ENCODE measurements at places on chromosomes 13 and 19. TPM values are rescaled to one million over a fixed set of nuclear protein-coding genes. Genes with fewer than 3 reads are reported as not detected.
A peak's percentile ranks its signal among the peaks of the same experiment; 100 is the strongest.

Gene PEPD
- 82.8 TPM for total RNA-seq

Gene METTL21C
- total RNA-seq, result not detected

Gene ZNF708
- total RNA-seq, result 9.7 TPM

Gene MCEMP1
- not detected for total RNA-seq

Gene ZIK1
- total RNA-seq, result 11.2 TPM

Gene C3
- total RNA-seq, result 5.0 TPM

Gene CLDN10
- not detected for total RNA-seq

Gene POU4F1
- not detected for total RNA-seq

Gene GJB2
- 0.29 TPM for total RNA-seq

- peak; percentile 62 for DNase-seq
- H3K36me3 ChIP-seq, result no peaks in the 10 kb centered on the region
- H3K27me3 ChIP-seq, result peaks cover 4% of the 10 kb centered on the region
- H3K4me1 ChIP-seq, result peaks cover 6% of the 10 kb centered on the region
These were observed 29.2 kb upstream of the RGCC start for GRCh38 chr13:41428155-41428554.

- no peak overlapping the region for H3K27ac ChIP-seq
- peaks cover 3% of the 10 kb centered on the region for H3K36me3 ChIP-seq
- H3K27me3 ChIP-seq, result no peaks in the 10 kb centered on the region
These were observed 11.9 kb downstream of the EFNB2 start for GRCh38 chr13:106523576-106523975.

DNA sequence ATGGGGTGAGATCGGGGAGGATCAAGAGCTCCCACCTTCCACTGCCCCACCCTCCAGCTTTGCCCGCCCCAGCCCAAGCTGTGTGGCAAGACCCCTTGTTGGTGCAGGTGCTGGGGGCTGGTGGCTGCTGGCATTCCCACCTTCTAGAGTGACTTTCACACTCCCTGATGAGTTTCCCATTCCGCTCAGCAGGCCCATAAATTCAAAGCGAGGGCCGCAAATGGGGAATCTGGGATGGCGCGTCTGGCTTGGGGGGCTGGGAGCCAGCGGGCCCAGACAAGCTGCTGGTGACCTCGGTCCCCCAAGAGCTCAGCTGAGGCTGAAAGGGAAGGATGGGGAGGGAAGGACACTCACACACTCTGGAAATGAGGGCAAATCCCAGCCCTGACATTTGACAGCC is 110.3 kb downstream of the GADD45B start:
- no peak overlapping the region for H3K4me3 ChIP-seq
- no peak for DNase-seq
- peaks cover 12% of the 10 kb centered on the region for H3K4me1 ChIP-seq
- H3K36me3 ChIP-seq, result no peaks in the 10 kb centered on the region
- H3K27ac ChIP-seq, result no peak overlapping the region

DNA sequence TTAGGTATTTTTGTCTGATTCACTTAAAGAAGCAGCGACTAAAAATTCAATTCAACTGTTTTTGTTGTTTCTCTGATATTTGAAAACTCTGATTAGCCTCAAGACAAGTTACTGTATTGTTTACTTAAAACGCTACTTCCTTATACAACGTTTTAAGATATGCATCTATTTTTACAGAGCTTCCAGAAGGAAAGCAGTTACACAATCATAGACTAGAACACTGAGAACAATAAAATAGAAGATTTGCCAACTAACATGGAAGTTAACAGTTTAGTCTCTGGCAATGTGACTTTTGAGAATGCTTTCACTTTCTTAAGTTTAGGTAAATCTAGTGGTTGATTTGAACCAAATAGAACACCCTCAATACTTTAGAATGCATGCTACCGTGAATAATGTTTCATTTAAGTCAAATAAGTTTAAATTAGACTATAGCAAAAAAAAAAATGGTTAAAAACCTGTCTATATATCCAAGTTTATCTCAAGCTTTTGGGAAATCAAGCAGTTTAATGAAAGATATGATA is 614.8 kb downstream of the DACH1 start:
- no peaks in the 10 kb centered on the region for H3K27me3 ChIP-seq
- no peaks in the 10 kb centered on the region for H3K36me3 ChIP-seq
- no peaks in the 10 kb centered on the region for H3K4me1 ChIP-seq
- DNase-seq, result no peak

GRCh38 chr19:31803835-31804446 is 454.7 kb upstream of the TSHZ3 start:
- H3K36me3 ChIP-seq, result no peaks in the 10 kb centered on the region
- no peak for DNase-seq
- H3K4me1 ChIP-seq, result no peaks in the 10 kb centered on the region
- no peak overlapping the region for H3K27ac ChIP-seq

DNA sequence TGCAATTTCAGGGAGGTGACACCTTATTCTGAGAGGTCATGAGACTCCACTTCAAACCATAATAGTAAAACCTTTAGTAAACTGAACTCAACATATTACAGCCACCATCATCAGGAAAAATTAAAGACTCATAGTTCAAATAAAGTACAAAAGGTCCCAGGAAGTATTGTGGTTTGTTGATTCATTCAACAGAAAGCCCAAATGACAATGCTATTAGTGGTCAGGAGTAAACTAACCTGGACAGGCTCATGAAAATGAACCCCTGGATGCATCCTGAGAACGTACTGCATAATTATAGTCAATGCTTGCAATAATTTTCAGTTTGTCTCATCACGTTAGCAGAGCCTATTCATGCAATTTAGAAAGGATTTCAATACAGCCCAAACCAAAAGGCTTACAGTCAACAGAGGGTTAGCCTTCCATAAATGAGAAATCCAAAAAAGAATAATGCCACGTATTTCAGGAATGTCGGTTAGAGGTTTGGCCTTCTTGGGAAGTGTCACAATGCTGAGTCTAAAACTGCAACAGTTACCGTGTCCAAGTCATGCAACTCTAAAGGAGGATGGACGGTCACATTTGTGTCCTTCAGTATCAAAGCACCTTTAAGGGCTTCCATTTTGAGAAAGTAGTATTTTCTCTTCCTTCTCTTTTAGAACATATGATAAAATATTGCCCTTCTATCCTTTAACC is 280.8 kb downstream of the ABCC4 start:
- no peaks in the 10 kb centered on the region for H3K36me3 ChIP-seq
- H3K4me1 ChIP-seq, result peaks cover 8% of the 10 kb centered on the region
- no peak overlapping the region for H3K27ac ChIP-seq
- DNase-seq, result no peak
- no peak overlapping the region for H3K4me3 ChIP-seq
- no peaks in the 10 kb centered on the region for H3K27me3 ChIP-seq

DNA sequence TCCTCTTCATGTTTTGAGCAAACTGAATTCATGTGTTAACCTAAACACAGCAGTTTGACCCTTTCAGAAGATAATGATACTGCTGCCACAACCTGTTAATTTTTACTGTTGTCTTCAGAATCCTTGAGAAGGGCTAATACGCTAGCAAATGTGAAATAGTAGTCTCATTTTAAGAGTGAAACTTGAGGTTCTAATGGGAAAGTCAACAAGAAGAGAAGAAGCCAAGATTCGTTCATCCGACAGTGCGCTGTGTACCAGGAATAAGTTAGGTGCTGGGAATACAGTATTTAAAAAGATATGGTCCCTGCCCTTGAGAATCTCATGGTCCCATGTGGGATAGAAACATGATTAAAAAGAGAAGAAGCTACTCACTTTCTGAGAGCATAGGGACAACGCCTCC is 134.4 kb downstream of the KL start:
- H3K4me3 ChIP-seq, result no peak overlapping the region
- H3K4me1 ChIP-seq, result peaks cover 23% of the 10 kb centered on the region
- no peak for DNase-seq
- peak overlapping the region; percentile 38 for H3K27ac ChIP-seq
- H3K36me3 ChIP-seq, result peaks cover 20% of the 10 kb centered on the region

DNA sequence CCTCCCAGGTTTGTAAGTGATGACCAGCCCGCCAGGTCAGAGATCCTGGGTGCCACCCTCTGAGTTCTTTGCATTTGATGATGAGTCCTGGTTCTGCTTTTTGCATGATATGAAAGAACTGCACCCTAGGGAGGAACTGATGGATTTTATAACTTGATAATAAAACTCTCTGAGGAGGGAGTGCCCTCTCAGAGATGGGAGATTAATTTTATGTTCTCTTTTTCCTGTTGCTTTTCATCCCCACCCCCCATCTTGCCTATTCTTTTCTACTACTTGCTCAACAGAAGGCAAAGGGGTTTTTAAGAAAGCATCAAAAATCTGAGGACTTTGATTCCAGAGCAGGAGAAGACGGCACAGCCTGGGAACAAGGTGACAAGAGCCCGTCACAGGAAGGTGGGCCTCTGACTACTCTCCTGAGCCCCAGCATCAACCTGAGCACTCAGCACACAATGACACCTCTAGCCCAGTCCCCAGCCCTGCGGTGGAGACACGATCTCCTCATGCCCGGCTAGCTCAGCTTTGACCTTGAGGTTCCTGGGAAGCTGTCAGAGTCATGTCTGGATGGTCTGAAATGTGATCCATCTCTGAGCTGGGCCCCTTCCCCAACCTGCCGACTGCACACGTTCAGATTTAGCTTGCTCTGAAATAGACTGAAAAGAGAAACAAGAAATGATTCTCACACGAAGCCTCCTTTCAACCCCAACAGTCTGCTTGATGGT is 69.1 kb downstream of the SIAH3 start:
- no peaks in the 10 kb centered on the region for H3K4me1 ChIP-seq
- H3K36me3 ChIP-seq, result no peaks in the 10 kb centered on the region
- no peak overlapping the region for H3K27ac ChIP-seq
- H3K4me3 ChIP-seq, result no peak overlapping the region

DNA sequence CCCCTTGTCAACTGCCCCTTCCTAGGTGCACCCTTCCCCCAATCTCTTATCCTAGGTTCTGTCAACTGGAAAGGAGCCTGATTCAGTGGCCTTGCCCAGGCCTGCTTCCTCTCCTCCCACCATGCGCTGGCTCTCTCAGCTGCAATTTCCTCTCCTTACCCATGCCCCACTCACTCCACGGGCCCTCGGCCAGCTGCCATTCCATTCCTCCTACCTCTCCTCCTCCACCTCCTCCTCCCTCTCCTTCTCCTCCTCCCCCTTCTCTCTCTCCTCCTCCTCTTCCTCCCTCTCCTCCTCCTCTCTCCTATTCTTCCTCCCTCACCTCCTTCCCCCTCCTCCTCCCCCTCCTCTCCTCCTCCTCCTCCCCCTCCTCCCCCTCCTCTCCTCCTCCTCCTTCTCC is 9.6 kb upstream of the TIMM44 start:
- peak; percentile 85 for DNase-seq
- H3K4me1 ChIP-seq, result peaks cover 3% of the 10 kb centered on the region
- no peak overlapping the region for H3K27ac ChIP-seq
- no peaks in the 10 kb centered on the region for H3K27me3 ChIP-seq

DNA sequence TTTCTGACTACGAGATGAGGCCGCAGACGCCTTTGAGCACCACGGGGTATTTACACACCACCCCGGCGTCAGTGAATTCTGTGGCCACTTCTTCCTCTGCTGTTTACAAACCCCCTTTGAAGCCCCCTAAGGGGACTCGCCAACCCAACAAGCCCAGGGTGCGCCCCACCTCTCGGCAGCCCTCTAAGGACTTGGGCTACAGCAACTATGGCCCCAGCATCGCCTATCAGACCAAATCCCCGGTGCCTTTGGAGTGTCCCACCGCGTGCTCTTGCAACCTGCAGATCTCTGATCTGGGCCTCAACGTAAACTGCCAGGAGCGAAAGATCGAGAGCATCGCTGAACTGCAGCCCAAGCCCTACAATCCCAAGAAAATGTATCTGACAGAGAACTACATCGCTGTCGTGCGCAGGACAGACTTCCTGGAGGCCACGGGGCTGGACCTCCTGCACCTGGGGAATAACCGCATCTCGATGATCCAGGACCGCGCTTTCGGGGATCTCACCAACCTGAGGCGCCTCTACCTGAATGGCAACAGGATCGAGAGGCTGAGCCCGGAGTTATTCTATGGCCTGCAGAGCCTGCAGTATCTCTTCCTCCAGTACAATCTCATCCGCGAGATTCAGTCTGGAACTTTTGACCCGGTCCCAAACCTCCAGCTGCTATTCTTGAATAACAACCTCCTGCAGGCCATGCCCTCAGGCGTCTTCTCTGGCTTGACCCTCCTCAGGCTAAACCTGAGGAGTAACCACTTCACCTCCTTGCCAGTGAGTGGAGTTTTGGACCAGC is 5.3 kb downstream of the SLITRK5 start:
- peaks cover 15% of the 10 kb centered on the region for H3K27me3 ChIP-seq
- no peaks in the 10 kb centered on the region for H3K36me3 ChIP-seq
- H3K27ac ChIP-seq, result no peak overlapping the region
- H3K4me3 ChIP-seq, result no peak overlapping the region
- DNase-seq, result peak; percentile 73

- no peak overlapping the region for H3K27ac ChIP-seq
- H3K27me3 ChIP-seq, result peaks cover 2% of the 10 kb centered on the region
- no peak overlapping the region for H3K4me3 ChIP-seq
- no peaks in the 10 kb centered on the region for H3K4me1 ChIP-seq
- H3K36me3 ChIP-seq, result no peaks in the 10 kb centered on the region
- no peak for DNase-seq
These were observed 70.9 kb upstream of the IRS2 start for GRCh38 chr13:109857325-109857724.

- peaks cover 3% of the 10 kb centered on the region for H3K27me3 ChIP-seq
- no peak overlapping the region for H3K27ac ChIP-seq
- DNase-seq, result no peak
- no peak overlapping the region for H3K4me3 ChIP-seq
- H3K4me1 ChIP-seq, result no peaks in the 10 kb centered on the region
These were observed 203.1 kb downstream of the TM9SF2 start for GRCh38 chr13:99704390-99704789.

DNA sequence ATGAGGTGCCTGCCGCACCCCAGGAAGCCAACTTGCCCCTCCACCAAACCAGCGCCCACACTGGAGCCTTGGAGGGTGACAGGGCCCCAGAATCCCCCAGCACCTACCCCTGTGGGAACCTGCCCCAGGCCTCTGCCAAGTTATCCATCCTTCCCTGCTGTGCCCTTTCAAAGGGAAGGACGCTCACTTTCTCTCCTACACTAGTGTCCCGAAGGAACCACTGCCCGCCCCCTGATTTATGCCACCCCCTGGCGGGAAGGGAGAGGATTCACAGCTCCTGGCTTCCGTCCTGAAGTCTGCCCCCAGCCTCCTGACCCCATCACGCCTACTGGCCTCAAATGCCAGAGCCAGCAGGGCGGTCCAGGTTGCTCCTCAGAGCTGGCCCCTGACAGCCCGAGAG is 1.4 kb downstream of the EVI5L start:
- H3K36me3 ChIP-seq, result no peaks in the 10 kb centered on the region
- peak; percentile 97 for DNase-seq
- no peaks in the 10 kb centered on the region for H3K27me3 ChIP-seq
- H3K4me3 ChIP-seq, result peak overlapping the region; percentile 74
- peaks cover 19% of the 10 kb centered on the region for H3K4me1 ChIP-seq

- H3K27ac ChIP-seq, result no peak overlapping the region
- H3K4me1 ChIP-seq, result no peaks in the 10 kb centered on the region
- H3K4me3 ChIP-seq, result no peak overlapping the region
- no peak for DNase-seq
- no peaks in the 10 kb centered on the region for H3K36me3 ChIP-seq
- H3K27me3 ChIP-seq, result peaks cover 14% of the 10 kb centered on the region
These were observed 4.8 kb downstream of the GRIN3B start for GRCh38 chr19:1004803-1005664.
